Activated T-cell treated with anti-CD3 and anti-CD28 coated beads, Interleukin-2, amount 50 U/mL, for 48 hours (primary cell): ENCODE measurements at places on chromosomes 12 and 14.

GRCh38 chr12:13627536-13627935 is 353.9 kb downstream of the GRIN2B start:
- DNase-seq, result no peak

GRCh38 chr14:91021115-91021514 is 39.3 kb downstream of the RPS6KA5 start:
- DNase-seq, result no peak

- DNase-seq, result no peak
Measured at GRCh38 chr14:93109572-93110481, 5.9 kb downstream of the ITPK1 start.

GRCh38 chr14:104222396-104223036 is 84.1 kb downstream of the KIF26A start:
- DNase-seq, result no peak

GRCh38 chr12:89140602-89141238 is 211.6 kb downstream of the DUSP6 start:
- DNase-seq, result no peak

GRCh38 chr14:52977798-52978197 is 26.9 kb upstream of the FERMT2 start:
- no peak for DNase-seq

DNA sequence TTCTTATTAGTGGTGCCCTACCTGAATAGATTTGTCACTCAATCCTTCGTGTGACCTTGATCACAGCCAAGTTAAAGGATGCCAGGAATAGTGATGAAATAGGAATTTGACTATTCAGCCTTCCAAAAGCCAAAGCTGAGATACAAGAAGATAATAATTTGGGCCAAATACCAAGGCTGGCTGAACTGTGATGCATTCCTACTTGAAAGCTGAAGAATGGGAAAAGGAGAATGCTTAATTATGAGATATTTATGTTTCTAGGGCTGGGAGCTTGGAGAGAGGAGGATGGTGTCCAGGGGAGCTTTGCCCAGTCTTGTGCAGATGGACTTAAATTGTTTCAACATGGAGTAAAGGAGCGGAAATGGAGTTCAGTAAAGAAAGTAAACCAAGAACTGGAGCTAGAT is 5.2 kb downstream of the RNASE7 start:
- DNase-seq, result no peak

GRCh38 chr12:22588817-22589216 is 36.2 kb upstream of the ETNK1 start:
- DNase-seq, result no peak

- DNase-seq, result no peak
Measured at GRCh38 chr12:54749191-54749818, 101.1 kb upstream of the DCD start.

DNA sequence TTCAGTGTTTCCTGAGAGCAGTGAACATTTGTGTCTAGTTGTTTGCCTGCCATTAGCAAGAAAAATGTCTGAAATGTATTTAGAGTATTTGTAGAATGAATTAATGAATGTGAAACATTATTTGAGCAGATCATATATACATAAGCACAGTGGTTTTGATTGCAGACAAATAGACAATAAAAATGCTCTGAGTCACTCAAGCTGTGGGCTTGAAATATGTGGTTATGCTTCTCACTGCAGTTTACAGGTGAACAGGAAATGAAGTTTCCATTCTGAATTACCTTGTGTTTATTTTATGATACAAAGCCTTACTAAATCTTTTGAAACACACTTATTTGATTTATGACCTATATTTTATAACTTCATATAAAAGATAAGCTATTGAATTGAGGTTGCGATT is 827.7 kb downstream of the TMTC2 start:
- DNase-seq, result no peak

GRCh38 chr12:114658002-114658441 is 26.0 kb downstream of the TBX3 start:
- DNase-seq, result no peak

- no peak for DNase-seq
Measured at GRCh38 chr12:117427211-117427610, 65.8 kb upstream of the NOS1 start.

DNA sequence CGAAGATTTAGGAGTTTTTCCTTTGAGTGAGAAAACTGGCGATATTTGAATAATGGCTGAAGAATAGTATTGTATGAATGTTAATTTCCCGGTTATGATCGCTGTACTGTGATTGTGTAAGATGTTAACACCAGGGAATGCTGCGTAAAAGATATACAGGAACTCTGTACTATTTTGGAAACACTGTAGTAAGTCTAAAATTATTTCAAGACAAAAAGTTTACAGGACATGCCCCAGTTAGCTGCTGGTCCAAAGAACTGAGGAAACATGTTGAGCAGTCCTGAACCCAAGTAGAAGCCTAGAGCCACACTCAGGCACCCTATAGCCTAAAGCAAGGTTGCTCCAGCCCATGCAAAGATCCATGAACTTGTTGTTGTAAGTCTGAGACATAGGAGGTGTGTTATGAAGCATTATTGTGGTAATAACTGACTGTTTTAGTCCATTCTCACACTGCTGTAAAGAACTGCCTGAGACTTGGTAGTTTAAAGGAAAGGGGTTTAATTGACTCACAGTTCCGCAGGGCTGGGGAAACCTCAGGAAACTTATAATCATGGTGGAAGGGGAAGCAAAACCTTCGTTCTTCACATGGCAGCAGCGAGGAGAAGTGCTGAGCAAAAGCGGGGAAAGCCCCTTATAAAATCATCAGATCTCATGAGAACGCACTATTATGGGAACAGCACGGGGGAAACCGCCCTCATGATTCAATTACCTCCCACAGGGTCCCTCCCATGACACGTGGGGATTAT is 99.8 kb upstream of the RESF1 start:
- DNase-seq, result no peak

- no peak for DNase-seq
Measured at GRCh38 chr12:92028441-92028709, 117.3 kb downstream of the BTG1 start.

- DNase-seq, result no peak
Measured at GRCh38 chr12:60100160-60100559, 504.3 kb downstream of the SLC16A7 start.

DNA sequence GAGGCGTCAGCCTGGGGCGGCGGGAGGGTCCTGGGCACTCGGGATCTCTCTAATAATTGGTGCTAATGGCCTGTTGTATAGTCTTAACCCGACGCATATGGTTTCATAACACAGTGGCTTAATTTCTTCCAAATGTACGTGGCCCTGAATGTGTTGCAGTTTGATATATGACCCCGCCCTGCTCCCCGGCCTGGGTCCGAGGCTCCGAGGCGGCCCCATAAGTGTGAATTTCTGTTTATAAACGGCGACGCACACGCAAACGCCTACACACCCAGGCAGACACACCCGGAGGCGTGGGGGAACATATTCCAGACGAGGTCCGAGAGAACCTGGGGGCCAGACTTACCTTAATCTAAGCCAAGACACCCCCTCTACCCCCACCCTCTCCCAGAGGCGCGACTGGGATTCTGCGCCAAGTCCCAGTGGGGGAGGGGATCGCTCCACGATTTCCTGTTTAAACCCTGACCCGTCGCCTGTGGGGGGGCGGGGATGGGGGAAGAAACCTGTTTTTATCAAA is 9.7 kb upstream of the HOXC6 start:
- DNase-seq, result peak; percentile 20

DNA sequence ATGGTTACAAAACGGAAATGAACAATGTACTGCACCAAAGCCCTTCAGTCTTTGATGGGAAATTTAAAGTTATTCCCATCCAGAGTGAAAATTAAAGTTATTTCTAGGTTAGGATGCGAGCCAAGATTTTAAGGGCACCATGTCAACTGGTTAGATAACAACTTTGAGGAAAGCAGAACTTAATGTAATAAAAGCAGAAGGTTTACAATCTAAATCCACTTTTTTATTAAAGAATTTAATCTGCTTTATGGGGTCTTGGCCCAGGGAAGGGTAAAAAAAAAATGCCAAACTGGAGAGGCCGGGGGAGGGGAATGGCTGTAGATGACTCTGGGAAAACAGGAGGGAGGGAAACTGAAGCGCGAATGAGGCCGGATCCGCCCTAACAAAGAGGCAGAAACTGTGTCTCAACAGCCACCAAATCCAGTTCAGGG is 108.2 kb upstream of the ATF7IP start:
- no peak for DNase-seq

- DNase-seq, result no peak
Measured at GRCh38 chr14:100788517-100788916, 37.4 kb upstream of the MEG3 start.

GRCh38 chr12:109020796-109021380 is at the start of gene SVOP:
TSS of gene SVOP (minus strand) at chr12:109021068. CDS start at chr12:109020868, 200 bp downstream.
- peak; percentile 54 for DNase-seq

GRCh38 chr14:101008196-101008595 is 104.7 kb upstream of the RTL1 start:
- DNase-seq, result no peak

- DNase-seq, result no peak
Measured at GRCh38 chr14:94462763-94463572, 10.4 kb upstream of the SERPINA11 start.

GRCh38 chr14:29035134-29035533 is 268.5 kb downstream of the FOXG1 start:
- no peak for DNase-seq

- peak; percentile 83 for DNase-seq
Measured at GRCh38 chr12:108616941-108617858, 16.5 kb downstream of the SELPLG start.

DNA sequence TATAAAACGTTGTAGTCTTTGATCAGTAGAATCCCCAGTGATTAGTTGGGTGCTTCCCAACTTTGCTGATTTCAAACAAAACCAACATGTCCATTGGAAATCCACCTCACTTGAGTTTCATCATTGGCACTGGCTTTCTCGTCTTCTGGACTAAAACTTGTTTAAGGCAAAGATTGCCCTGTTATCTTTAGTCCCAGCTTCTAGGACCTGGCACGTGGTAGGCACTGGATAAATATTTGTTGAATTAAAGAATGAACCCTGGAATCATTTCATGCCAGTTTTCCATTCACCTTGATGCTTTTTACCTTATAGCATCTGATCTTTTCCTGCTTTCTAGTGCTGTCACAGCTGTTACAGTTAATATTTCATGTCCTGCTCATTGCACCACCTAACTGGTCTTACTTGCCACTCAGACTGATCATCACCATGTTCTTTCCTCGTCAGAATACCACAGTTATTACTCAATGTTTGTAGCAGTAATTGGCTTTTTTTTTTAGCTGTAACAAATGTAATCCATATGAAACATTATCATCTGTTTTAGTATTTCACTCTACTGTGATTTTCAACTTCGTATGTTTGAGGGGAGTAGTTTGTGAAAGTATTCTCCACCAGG is 7.3 kb upstream of the C12orf50 start:
- DNase-seq, result no peak

DNA sequence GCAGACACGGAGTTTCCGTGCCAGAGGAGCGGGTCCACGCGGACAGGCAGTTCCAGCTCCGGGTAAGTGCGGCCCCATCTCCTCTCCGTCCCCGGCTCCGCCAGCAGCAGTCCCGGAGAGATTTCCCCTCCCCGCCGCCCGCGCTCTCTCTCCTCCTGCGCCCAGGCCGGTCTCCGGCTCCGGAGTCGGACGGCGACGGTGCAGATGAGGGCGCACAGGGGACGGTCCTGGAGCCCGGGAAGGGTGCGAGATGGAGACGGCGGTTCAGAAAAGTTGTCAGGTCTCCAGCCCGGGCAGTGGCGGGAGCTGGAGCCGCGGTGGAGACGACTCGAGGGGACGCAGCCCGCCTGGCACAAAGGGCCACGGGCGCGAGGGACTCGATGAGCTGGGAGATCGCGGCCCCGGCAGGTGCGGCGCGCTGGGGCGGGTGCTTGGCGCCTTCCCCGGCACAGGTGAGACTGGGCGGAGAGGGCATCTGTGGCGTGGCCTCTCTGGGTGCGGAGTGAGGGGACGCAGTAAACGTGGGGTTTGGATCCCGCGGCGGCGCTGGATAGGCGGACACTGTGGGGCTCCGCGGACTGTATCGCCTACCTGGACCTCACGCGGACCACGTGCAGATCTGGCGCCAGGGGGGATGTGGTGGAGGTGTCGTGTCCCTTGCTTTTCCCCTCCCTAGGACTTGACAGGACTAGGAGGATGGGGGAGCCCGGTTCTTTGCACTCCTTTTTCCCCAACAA is 1540.3 kb upstream of the TMEM132C start:
- no peak for DNase-seq

- no peak for DNase-seq
Measured at GRCh38 chr14:45664668-45665356, 411.8 kb upstream of the MIS18BP1 start.

DNA sequence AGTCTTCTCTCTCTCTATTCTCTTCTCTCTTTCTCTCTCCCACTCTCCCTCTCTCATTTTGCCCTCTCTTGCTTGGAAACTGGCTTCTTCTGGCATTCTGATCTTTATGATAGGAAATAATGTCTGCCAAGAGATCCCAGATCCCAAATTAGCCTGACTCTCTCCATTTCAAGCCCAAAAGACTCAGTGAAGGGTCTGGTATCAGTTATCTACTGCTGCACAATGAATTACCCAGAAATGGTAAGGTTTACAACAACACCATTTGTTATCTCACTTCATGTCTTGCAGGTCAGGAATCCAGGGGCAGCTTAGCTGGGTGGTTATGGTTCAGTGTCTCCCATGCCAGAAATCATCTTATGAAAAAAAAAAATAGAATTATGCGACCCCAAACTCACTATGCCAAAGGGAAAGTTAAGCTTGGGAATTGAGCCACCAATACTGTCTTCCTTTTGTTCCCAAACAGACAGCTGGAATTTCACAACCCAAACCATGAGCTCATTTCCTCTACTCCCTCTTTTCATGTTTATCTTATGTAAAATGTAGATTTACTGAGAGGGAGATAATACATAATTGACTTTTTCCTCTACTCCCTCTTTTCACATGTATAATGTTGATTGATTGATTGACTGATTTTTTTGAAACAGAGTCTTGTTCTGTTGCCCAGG is 67.8 kb upstream of the FICD start:
- DNase-seq, result no peak

DNA sequence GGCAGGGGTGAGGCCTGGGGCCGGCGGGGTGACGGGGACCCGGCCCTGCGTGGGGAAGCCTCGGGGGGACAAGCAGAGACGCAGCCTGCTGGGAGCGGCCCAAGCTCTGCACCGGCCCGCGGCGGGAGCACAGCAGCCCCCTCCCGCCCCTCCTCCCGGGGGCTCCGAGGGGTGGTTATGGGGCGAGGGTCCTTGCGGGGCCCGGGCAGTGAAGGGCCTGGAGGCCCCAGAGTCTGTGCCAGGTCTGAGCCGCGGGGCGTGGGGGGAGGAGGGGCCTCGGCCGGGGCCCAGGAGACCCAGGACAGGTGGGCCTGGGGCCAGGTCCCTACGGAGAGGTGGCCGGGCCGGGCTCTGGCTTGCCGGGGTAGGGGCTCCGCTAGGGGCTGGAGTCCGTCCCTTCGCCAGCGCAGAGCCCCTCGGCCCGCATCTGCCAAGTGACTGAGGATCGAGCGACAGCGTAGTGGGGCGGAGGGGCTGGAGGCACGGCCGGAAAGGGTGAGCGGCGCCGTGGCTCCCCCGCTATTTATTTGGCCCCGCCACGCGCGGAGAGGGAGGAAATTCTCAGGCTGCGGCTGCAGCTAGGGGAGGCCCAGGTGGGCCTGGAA is 495 bp downstream of the TMEM121 start:
- peak; percentile 44 for DNase-seq

GRCh38 chr12:115802767-115803166 is 474.7 kb downstream of the MED13L start:
- DNase-seq, result no peak
